ENCODE measurements at places on chromosomes 13 and 19. TPM values are rescaled to one million over a fixed set of nuclear protein-coding genes. Genes with fewer than 3 reads are reported as not detected.

DNA sequence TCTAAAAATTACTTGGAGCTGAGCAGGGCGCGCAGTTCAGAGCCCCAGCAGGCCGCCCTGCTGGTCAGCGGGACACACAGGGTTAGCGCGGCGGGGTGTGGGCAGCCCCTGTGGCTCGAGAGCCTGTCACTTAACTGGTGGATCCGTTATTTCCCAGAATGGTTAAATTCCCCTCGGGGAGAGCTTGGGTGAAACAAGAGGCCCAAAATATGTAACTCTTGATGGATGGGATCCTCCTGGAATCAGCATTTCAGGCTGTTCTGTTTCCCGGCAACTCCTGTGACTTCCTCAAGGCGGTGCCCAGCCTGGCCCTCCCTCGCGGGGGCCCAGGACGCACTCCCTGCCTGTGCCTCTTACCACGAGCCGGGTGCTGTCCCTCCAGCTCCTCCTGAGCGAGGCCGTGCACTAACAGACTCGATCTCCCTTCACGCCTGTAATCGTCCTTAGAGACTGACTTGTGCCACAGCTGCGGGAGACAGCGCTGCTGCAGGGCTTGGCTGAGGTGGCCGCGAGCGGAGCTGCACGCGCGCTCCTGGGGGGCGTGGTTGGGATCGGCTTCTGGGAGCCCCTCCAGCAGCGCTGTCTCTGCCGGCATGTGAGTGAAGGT lies 9.7 kb downstream of the PTBP1 start:
- H3K36me3 ChIP-seq, result peaks cover 7% of the 10 kb centered on the region
- no peak overlapping the region for H3K27ac ChIP-seq
- no peak overlapping the region for H3K4me3 ChIP-seq
- DNase-seq, result no peak
- H3K27me3 ChIP-seq, result no peaks in the 10 kb centered on the region
- H3K4me1 ChIP-seq, result peaks cover 10% of the 10 kb centered on the region

DNA sequence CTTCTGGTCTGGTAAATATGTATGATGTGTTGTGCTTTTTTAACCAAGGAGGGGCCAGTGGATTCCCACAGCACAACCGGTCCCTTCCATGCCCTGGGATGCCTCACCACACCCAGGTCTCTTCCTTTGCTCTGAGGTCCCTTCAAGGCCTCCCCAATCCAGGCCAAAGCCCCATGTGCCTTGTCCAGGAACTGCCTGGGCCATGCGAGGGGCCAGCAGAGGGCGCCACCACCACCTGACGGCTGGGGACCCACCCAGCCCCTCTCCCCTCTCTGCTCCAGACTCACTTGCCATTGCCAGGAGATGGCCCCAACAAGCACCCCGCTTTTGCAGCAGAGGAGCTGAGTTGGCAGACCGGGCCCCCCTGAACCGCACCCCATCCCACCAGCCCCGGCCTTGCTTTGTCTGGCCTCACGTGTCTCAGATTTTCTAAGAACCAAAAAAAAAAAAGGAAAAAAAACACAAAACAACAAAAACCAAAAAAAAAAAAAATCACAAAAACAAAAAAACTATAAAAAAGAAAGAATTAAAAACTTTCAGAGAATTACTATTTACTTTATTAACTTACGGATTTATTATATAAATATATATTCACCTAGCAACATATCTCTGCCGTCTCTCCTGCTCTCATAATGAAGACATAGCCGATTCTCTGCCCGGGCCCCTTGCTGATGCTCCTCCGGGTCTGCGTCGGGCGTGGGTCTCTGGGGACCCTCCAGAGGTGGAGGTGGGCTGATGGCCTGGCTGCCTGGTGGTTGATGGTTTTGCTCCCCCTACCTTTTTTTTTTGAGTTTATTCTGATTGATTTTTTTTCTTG lies 14.4 kb downstream of the CAPN12 start:
- H3K27me3 ChIP-seq, result no peaks in the 10 kb centered on the region
- H3K4me3 ChIP-seq, result no peak overlapping the region
- peak; percentile 87 for DNase-seq
- peaks cover 20% of the 10 kb centered on the region for H3K36me3 ChIP-seq
- H3K27ac ChIP-seq, result no peak overlapping the region

DNA sequence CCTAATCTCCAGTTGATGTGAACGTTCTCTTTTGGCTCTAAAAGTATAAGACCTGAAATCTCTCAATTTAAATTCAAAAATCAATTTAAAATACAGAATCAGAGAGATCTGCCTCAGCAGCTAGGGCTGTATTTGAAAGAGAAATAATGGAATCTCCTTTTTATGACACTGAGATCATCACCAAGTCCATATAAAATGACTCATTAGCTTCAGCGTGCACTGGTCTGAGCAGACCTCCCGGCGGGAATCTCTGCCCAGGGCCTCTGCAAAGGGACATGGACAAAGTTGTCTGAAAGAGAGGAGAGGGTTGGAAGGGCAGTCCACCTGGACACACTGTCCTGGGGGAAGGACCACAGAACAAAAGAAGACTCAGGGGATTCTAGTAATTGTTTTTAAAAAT lies 855.6 kb downstream of the EFNB2 start:
- no peak for DNase-seq
- H3K4me3 ChIP-seq, result no peak overlapping the region
- H3K27me3 ChIP-seq, result no peaks in the 10 kb centered on the region
- no peaks in the 10 kb centered on the region for H3K36me3 ChIP-seq
- no peaks in the 10 kb centered on the region for H3K4me1 ChIP-seq

GRCh38 chr19:58182577-58182988 lies 278 bp upstream of the ZNF274 start:
- H3K36me3 ChIP-seq, result peaks cover 4% of the 10 kb centered on the region
- no peak for DNase-seq
- peaks cover 9% of the 10 kb centered on the region for H3K4me1 ChIP-seq
- H3K27me3 ChIP-seq, result no peaks in the 10 kb centered on the region
- H3K27ac ChIP-seq, result peak overlapping the region; percentile 99

GRCh38 chr19:17455308-17456123 lies 5.2 kb downstream of the NXNL1 start:
- no peaks in the 10 kb centered on the region for H3K4me1 ChIP-seq
- H3K27ac ChIP-seq, result no peak overlapping the region
- H3K36me3 ChIP-seq, result no peaks in the 10 kb centered on the region
- DNase-seq, result peak; percentile 75
- H3K27me3 ChIP-seq, result peaks cover 10% of the 10 kb centered on the region
- H3K4me3 ChIP-seq, result no peak overlapping the region

- DNase-seq, result peak; percentile 90
- H3K4me3 ChIP-seq, result no peak overlapping the region
- H3K36me3 ChIP-seq, result no peaks in the 10 kb centered on the region
- H3K27ac ChIP-seq, result peak overlapping the region; percentile 92
Observed at GRCh38 chr19:46975925-46976782, 43.5 kb upstream of the NPAS1 start.

GRCh38 chr13:68056816-68057710 lies 826.9 kb upstream of the PCDH9 start:
- H3K27ac ChIP-seq, result no peak overlapping the region
- no peak overlapping the region for H3K4me3 ChIP-seq
- no peaks in the 10 kb centered on the region for H3K36me3 ChIP-seq

- H3K4me3 ChIP-seq, result no peak overlapping the region
- no peaks in the 10 kb centered on the region for H3K27me3 ChIP-seq
- no peak for DNase-seq
- no peaks in the 10 kb centered on the region for H3K4me1 ChIP-seq
Observed at GRCh38 chr13:65929436-65929835, 1300.7 kb downstream of the PCDH9 start.

DNA sequence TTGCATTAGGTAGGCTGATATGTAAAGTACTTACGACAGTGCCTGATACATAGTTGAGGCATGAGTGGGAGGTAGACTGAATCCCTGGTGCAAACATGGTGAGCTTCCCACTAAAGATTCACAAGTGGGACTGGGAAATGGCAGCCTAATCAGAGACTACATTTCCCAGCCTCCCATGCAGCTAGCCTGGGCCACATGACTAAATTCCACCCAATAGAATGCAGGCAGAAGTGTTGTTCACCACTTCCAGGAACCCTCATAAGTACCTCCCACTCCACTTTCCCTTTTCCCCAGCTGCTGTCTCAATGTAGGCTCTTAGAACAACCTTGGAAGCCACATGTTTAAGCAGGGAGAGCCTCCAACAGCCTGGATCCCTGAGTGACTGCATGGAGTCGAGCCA lies 104.9 kb downstream of the CACNA1A start:
- peaks cover 6% of the 10 kb centered on the region for H3K4me1 ChIP-seq
- no peaks in the 10 kb centered on the region for H3K36me3 ChIP-seq

DNA sequence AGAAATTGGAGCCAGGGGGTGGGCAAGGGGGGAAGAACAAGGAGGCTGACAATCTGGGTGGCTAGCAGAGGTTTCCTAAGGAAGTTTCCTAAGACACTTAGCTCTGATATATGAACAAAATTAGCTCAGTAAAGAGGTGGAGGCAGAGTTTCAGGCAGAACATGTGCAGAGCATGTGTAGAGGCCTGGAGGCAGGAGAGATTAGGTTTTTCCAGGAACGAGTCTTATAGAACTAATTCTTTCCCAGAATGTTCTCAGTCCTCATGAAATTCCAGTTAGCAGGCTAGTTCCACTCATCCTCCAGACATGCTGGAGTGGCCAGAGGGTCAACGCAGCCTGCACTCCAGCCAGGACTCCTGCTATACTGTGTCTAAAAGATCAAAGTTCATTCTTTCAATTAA lies 184.7 kb downstream of the LACC1 start:
- H3K4me1 ChIP-seq, result no peaks in the 10 kb centered on the region
- no peak overlapping the region for H3K4me3 ChIP-seq
- no peaks in the 10 kb centered on the region for H3K27me3 ChIP-seq
- H3K27ac ChIP-seq, result no peak overlapping the region
- DNase-seq, result no peak

- no peak for DNase-seq
- no peak overlapping the region for H3K27ac ChIP-seq
- H3K4me3 ChIP-seq, result no peak overlapping the region
- H3K4me1 ChIP-seq, result no peaks in the 10 kb centered on the region
- no peaks in the 10 kb centered on the region for H3K36me3 ChIP-seq
Observed at GRCh38 chr13:42218576-42218975, 53.4 kb upstream of the AKAP11 start.

DNA sequence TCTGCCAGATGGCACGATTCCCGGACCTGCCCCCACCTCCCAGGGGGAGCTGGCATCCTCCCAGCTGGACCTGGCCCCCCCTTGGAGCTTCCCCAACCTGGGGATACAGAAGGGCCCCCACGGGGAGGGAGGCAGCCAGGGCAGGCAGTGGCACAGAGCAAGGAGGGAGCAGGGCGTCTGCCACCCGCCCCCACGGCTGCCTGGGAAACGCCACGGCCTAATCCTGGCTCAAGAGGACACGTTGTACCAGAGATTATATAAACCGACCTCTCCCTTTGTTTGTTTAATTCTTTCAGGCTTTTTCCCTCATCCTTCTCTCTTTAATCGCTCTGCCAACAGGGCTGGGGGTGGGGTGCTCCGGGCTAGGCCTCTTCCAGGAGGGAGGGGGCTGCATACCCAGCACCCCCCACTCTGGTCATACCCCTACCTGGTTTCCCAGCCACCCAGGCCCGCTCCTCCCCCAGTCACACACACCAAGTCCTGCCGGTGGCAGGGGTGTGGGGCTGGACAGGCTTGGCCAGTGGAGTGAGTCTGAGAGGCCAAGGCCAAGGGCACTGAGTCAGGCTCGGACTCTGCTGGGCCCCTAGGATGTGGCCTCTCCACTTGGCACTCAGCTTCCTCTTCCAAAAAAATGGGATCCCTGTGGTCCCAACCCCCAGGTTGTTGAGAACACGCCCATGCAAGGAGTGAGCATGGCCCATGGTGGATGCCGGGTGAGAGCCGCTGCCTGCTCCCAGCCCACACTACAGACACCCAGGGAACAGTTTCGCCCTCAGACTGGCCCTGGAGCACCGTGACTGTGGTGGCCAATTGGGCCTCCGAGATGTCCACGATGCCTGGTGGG lies 29.5 kb upstream of the NFIC start:
- peak overlapping the region; percentile 94 for H3K27ac ChIP-seq
- peak; percentile 35 for DNase-seq
- H3K27me3 ChIP-seq, result no peaks in the 10 kb centered on the region
- no peaks in the 10 kb centered on the region for H3K36me3 ChIP-seq

GRCh38 chr19:13128583-13128982 lies 10.5 kb downstream of the NACC1 start:
- no peak overlapping the region for H3K4me3 ChIP-seq
- no peak for DNase-seq
- H3K27ac ChIP-seq, result no peak overlapping the region
- H3K27me3 ChIP-seq, result no peaks in the 10 kb centered on the region
- H3K4me1 ChIP-seq, result no peaks in the 10 kb centered on the region

DNA sequence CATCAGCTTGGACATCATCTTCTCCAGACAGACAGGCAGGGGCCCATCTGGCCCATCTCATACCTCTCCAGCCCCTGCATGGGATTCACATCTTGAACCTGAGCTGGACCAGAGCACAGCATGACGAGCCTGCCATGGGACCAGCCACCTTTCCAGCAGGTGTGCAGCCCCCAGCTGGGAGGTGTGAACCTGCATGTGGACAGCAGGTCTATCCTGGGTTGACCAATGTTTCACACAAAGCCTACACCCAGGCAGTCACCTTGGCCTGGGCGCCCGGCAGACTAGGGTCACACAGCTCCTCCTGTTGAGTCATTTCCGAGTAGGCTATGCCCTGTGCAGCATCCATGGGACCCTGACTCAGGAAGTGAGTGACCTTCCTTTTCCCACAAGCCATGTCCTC lies 41.4 kb downstream of the MAU2 start:
- DNase-seq, result no peak
- no peaks in the 10 kb centered on the region for H3K27me3 ChIP-seq
- peaks cover 6% of the 10 kb centered on the region for H3K36me3 ChIP-seq
- no peaks in the 10 kb centered on the region for H3K4me1 ChIP-seq
- no peak overlapping the region for H3K4me3 ChIP-seq
- no peak overlapping the region for H3K27ac ChIP-seq

GRCh38 chr19:7959211-7959610 lies 15.7 kb upstream of the TIMM44 start:
- no peaks in the 10 kb centered on the region for H3K27me3 ChIP-seq
- H3K27ac ChIP-seq, result no peak overlapping the region
- H3K4me3 ChIP-seq, result no peak overlapping the region
- no peaks in the 10 kb centered on the region for H3K36me3 ChIP-seq
- DNase-seq, result no peak

Gene SRRM5
- 0.28 TPM for total RNA-seq

Gene PTGIR
- 10.1 TPM for total RNA-seq

Gene ALG5
- total RNA-seq, result 42.6 TPM

Gene ZNF443
- 8.4 TPM for total RNA-seq

Gene MYPOP
- 6.7 TPM for total RNA-seq

Gene PEX11G
- total RNA-seq, result 7.8 TPM

Gene CACNG6
- total RNA-seq, result not detected

Gene CIC
- 90.9 TPM for total RNA-seq

Gene GFY
- not detected for total RNA-seq

Gene S1PR2
- total RNA-seq, result 6.3 TPM

Gene VWA8
- total RNA-seq, result 21.3 TPM

Data from kidney (tissue), 22 donors.